ENCODE measurements at places on chromosomes 2 and 18.

DNA sequence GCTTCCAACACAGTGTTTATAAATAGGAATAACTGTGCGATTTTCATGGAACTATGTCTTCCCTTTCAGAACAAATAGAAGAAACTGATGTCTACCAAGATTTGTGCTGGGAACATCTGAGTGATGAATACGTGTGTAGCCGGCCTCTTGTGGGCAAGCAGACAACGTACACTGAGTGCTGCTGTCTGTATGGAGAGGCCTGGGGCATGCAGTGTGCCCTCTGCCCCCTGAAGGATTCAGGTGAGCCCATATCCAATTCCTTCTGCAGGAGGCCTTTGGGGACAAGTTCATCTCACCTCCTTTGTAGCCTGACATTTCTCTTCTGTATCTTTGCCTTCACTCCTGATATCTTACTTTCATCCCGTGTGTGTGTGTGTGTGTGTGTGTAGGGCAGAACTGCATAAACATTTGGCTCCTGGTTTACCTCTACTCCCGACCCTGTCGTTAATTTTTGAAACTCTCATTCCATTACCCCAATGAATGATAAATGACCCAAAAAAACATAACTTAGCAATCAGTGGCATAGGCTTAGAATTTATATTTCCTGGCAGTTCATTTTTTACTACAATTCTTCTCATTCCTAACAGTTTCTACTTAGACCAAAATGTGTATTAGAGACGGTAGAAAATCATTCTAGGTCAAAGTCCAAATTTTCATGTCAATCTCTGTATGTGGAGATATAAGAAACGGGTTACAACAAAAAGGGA is 111.0 kb upstream of the RASGRP3 start:
- no peak for DNase-seq

- DNase-seq: no peak
These were observed 125.4 kb upstream of the ACKR3 start for GRCh38 chr2:236444187-236444586.

GRCh38 chr2:171675810-171676345 is 11.4 kb upstream of the DYNC1I2 start:
- no peak for DNase-seq

DNA sequence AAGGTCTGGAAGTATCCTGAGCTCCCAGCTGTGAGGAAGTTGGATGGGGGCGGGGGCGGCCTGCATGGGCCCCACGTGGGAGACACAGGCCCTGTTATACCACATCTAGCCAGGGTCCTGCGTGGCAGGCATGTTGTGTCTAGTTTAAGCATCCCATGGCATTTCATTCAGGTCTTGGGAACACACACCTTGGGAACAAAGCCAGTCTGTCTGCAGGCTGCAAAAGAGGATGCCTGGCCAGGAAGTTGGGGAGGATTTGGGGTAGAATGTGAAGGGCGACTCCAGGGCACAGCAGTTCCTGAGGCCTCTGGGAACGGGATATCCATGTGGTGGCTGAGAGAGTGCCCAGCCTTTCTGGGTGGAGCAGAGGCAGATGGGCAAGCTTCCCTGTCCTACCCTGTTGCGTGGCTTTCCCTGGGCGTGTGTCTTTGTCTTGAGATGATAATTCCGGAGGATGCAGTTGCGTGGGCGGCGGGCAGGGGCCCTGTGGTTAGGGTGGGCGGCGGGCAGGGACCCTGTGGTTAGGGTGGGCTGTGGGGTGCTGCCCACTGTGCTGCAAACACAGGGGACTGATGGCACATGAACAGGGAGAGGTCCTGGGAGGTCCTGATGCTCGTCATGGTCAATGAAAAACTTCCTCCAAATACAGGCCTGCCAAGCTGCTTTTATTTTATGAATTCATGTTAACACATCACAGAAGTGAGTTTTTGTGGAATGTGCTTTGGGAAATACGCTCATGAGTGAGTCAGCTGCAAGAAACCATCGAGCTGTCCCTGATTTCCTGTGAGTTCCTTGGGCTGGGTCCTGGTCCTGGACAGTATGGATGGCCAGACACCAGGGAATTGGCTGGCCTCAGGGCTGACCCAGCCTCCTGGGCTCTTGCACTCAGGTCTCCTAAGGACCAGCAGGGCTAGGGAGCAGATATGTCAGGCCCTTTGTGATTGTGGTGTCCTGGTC is 90.0 kb upstream of the HS6ST1 start:
- DNase-seq: no peak

- DNase-seq: no peak
These were observed at the start of gene COLEC11 for GRCh38 chr2:3594493-3595281. Gene COLEC11, plus strand, starts transcription at chr2:3595112. Its CDS starts 9,229 bp downstream, at chr2:3604341.

DNA sequence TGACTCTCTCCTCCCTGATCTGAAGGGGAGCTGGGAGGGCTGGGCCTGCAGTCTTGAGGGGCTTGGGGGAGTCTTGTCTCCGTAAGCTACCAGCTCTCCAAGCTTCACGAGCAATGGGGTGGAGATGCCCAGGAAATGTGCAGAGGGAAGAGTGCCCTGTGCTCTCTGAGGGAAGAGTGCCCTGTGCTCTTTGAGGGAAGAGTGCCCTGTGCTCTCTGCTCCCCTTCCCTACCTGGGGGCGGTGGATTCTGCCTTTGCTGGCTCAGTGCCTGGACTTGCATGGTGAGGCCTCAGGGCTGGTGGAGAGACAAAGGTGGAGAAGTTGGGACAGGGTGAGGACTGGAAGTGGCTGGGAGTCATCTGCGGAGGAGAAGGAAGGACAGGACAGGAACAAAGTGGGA is 72.7 kb downstream of the TWIST2 start:
- no peak for DNase-seq

DNA sequence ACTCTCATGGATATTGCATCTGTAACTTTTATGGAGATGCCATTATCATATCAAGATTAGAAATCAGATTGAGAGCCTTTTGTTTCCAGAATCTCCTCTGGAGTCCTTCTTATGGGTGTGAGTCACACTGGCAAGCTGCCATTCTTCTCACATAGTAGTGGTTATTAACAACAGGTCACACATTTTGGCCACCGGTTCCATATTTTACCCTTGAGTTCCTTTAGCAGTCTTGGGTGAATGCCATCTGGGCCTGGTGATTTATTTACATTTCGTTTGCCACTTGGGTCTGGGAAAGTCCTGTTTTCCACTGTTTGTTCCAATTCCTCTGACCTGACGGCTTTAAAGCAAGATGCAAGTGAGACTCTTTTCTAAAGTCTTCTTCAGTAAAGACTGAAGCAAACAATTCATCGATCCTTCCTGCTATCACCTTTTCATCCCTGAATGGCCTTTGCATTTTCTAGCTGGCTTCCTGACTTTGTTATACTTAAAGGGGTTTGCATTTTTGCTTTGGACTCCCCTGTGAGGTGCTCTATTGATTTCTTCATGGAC is 80.5 kb upstream of the CAVIN2 start:
- DNase-seq: no peak

DNA sequence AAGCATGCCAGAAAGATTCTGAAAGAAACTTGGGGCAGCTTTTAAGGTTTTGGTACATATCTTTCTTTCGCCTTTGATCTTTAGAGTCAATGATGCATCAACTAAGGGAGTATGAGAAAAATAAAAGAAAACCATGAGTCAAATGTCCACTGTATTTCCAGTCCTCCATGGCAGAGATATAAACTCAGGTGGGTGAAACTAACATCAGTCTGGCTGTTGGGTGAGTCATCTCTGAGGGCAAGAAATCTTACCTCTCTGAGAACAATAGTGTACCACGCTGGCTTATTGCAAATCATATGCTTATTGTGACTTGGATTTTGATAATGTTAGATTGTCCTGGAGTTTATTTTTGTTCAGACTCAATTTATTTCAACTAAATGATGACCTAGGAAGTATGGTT is 521.0 kb downstream of the PLCL1 start:
- DNase-seq: no peak

DNA sequence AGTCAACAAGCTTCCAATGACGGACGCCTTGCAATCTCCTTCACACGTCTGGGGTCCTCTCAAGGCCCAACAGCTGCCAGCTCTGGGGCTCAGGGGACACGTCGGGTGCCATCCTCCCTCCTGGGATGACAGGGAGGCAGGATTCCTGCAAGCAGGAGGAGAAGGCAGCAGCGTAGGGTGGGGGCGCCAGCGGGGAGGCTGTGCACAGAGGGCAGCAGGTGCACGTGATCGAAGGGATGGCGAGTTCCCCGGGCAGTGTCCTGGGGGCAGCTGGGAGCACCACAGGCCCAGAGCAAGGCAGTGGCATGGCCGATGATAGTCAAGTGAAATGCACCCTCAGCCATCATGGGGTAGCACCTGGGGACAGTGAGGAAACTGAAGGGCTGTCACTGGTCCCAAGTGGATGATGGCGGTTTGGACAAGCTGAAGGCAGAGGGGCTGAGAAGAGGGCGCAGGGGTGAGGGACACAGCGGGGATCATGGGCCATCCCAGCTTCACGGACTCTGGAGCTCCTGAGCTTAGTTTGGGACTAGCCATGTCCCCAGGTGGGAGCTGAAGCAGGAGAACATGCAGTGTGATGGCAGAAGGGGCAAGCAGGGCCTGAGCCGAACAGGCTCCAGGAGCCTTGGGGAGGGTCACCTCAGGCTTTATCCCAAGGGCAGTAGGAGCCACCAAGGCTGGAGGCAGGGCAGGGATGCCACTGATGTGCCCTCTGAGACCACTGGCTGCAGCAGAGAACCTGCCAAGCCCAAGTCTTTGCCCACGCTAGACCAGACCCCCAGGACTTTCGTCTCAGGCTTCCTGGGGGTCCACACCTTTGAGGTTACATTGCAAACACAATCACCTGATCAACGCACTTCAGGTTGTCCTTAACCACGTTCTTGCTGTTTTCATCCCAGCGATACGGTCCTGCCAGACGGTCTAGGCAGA is 16.3 kb upstream of the SNED1 start:
- DNase-seq: no peak

- DNase-seq: no peak
These were observed 36.9 kb upstream of the FZD7 start for GRCh38 chr2:201996679-201997314.

GRCh38 chr2:149661844-149662243 is 74.3 kb upstream of the MMADHC start:
- no peak for DNase-seq

GRCh38 chr2:199734011-199734410 is 117.0 kb downstream of the FTCDNL1 start:
- DNase-seq: no peak
